ENCODE measurements at places on chromosomes 12 and 14.
A peak's percentile ranks its signal among the peaks of the same experiment; 100 is the strongest.

- no peak for DNase-seq
Measured at GRCh38 chr14:105411017-105411941, 8.3 kb upstream of the MTA1 start.

- no peak for DNase-seq
Measured at GRCh38 chr14:41597647-41598046, 9.0 kb upstream of the LRFN5 start.

- no peak for DNase-seq
Measured at GRCh38 chr12:12226187-12226586, 40.7 kb downstream of the LRP6 start.

DNA sequence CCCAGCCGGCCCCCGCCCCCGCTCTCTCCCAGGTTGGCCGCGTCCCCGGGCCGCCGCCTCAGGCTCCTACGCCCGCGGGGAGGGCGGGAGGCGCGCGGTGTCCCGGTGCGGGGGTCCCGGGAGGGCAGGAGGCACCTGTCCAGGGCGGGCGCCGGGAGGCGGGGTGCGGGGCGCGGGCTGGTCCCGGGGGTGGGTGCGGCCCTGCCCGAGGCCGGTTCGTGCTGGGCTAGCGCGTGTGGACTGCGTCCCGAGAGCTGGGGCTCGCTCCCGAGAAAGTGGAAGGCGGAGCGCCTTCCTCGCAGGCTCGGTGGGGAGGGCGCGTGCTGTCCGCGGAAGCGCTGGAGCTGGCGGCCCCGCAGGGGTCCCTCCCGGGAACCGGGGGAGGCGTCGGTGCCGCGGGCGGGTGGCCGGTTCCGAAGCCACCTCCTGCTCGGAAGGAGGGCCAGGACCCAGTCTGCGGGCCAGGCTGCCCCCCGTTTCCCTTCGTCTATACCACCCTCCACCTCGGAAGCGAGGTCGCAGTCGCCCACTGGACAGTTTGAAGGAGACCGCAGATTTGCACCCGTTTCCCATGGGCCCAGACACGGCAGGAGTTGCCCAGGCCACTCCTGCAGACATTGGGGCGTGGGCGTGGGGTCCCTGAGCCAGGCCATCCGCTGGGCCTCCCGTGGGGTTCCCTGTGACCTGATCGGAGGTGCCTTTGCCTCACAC lies 636 bp downstream of the ZFYVE21 start:
- DNase-seq = no peak

GRCh38 chr12:90299666-90300065 lies 591.0 kb upstream of the ATP2B1 start:
- DNase-seq = no peak

GRCh38 chr14:94960285-94961001 lies 190.5 kb upstream of the GSC start:
- no peak for DNase-seq

DNA sequence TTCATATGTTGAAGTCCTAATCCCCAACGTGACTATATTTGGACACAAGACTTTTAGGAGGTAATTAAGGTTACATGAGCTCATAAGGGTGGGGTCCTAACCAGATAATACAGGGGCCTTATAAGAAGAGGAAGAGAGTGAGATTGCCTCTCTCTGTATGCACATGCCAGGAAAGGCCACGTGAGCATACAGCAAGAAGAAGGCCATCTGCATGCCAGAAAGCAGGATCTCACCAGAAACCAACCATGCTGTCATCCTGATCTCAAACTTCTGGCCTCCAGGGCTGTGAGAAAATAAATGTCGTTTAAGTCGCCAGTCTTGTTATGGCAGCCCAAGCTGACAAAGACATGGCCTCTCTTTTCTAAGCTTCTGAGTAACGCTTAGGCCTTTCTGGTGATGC lies 69.0 kb upstream of the GPHB5 start:
- no peak for DNase-seq

DNA sequence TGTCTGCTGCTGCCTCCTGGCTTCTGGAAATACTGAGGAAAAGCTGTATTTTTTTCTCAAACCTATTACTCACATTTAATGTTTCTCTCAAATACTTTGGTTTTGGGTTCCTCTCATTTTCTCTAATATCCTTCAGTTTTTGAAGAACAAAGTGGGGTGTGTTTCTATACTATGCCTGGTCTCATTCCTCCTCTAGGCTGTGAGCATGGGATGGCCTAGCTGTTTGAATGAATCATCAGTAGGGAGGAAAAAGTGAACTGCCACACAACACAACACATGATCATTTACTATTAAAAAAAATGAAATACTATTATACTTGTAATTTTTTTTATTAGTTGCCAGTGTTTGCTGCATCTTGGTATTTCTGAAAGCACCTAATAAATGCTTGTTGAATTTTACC lies 11.3 kb upstream of the SMCO3 start:
- no peak for DNase-seq

DNA sequence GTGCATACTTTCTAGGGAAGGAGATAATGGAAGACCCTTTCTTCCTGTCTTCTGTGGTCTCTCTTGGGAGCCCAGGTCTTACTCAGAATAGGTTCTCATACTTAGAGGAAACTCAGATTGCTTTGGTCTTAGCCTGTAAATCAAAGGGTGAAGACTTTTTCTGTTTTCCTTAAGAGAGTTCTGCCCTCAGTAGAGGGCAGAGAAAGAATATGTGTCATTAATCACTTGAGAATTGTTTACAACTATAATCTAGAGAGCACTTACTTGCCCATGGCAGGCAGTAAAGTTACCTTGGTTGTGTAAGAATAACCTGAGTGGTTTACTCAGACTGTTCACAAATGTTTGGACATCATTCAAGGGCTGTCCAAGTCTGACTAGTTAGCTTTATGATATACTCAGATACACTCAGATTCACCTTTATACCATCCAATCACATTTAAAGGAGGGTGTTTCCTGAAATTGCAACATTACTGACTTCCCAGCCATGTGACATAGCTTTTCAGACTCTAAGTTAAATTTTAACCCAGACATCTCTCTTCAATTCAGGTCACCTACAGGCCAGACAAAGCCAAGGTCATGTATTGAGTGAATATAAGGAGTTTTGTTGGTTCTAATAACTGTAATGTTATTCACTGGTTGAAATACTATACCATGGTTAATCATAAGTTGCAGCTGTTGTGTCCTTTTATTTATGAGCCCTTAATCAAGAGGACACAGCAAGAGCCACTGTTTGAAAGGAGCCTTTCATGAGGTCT lies 372.2 kb downstream of the RAD51B start:
- DNase-seq = no peak

- DNase-seq = no peak
Measured at GRCh38 chr12:104502638-104503037, 45.9 kb downstream of the CHST11 start.

- DNase-seq = peak; percentile 87
Measured at GRCh38 chr12:124809878-124810277, 53.8 kb downstream of the SCARB1 start.

DNA sequence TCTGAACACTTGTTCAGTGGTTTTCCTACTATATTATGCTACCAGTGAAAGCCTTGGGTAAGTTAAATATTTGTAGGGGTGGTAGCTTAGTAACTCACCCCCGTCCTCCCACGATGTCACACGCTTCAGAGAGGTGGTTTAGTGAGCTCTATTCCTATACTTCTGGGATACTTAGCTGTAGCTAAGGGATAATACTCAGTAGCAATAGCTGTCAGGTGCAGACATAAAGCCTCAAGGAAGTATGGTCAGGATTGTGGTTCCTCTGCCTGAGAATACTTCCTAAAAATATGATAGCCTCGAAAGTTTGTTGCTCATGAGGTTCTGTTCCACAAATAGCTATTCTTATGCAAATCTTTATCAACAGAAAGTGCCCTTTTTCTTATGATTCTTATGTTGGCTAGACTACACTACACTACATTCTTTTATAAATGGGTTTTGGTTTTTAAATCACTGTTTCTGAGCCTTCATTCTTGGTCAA lies 11.9 kb downstream of the DLST start:
- no peak for DNase-seq

- DNase-seq = no peak
Measured at GRCh38 chr12:111352296-111352993, 16.4 kb downstream of the PHETA1 start.

DNA sequence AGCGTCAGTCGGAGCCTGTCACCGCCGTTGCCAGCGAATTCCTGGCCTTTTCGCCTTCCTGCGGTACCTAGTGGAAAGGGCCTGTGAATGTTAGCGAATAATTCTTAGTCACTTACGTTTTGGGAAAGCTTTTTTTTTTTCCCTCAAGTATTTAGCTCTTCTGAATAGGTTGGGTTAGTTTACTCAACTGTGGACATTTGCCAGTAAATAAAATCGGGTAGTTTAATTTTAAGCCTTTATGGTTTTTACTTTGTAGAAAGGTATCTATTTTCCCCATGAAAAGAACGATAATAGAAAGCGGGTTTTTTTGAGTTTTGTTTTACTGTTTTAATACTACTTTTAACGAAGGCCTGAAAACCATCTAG lies 1.7 kb downstream of the YY1 start:
- DNase-seq = no peak

DNA sequence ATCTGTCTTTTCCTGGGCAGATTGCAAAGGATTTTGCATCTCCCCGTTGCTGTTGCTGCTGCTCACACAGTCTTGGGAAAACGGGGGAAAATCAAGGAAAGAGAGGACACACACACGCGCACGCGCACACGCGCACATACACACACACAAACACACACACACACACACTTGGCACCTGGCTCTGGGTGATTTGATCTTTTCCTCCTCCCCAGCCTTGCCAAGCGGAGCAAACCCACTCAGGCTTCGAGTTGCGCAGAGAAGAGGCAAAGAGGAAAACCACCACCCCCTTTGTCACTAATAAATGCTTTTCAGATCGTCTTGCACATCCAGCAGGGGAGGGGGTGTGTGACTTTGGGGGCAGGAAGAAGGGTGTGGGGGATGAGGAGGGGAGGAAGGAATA lies 965 bp upstream of the NOS1 start:
- DNase-seq = no peak

DNA sequence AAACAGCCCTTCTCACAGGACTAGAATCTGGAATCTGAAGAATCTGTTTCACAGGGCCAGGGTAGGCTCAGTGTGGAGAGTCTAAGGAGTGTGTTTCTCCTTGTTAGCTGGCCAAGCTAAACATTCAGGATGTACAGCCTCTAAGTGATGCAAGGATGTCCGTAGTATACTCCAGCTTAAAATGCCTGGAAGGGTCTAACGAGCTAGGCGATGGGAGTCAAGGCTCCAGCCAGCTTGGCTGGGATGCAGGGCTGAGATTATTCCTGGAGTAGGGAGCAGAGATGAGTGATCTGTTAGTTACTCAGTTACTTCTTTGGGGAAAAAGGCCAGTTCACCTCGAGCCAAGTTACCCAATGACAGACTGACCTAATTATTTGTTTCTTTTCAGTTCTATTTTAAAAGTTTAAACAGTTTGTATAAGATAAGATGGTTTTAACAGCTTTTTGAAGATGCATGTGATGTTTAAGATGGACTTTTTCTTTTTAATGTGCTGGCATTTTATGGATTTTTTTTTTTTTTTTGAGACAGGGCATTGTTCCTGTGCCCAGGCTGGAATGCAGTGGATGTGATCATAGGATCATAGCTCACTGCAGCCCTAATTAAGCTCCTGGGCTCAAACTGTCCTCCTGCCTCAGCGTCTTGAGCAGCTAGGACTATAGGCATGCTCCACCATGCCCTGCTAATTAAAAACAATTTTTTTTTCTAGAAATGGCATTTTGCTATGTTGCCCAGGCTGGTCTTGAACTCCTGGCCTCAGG lies 41.1 kb downstream of the SYNE2 start:
- peak; percentile 93 for DNase-seq

DNA sequence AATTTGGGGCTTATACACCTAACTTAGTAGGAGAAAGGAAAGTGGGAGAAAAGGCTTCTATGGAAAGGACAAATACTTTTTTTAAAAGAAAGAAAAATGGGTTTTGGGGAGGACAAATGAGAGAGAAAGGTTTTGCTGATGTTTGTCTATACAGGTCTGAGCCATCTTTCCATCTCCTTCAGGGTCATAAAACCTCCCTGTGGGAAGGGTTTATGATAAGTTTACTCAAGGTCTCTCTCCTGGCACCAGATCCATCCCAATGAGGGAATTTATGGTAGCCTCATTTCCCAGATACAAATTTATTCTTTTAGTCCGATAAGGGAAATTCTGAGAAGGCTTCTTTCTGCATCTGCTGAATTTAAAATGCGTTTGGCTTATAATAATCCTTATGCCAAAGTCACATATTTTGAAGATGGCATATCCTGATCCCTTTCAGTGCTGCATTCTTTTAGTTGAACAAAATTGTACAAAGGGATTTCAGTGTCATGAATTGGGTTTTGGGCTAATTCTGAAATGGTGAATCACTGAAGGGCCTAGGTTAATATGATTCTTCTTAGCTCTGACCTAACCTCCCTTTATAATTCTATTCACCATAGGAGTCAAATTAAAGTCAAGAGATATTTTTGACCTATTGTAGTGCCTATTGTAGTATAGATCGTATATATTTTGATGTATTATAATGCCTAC lies 173.5 kb upstream of the DYRK2 start:
- no peak for DNase-seq

DNA sequence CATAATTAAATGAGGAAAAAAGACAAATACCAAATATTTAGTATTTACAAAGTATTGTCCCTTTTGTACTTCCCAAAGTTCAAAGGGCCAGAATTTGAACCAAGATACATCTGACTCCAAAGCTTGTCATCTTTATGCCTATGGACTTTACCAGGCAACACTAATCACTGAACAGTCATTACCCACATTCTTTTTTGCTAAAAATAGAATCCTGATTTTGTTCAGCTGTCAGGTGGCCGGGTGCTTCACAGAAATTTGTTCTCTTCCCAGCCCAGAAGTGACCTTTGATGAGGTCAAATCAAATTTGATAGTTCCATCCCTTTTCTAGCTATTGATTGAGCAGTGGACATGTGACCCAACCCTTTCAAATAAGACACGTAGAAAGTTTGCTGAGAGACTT lies 121.6 kb downstream of the LLPH start:
- DNase-seq = no peak

GRCh38 chr14:102603293-102603907 lies 11.0 kb downstream of the RCOR1 start:
- no peak for DNase-seq

DNA sequence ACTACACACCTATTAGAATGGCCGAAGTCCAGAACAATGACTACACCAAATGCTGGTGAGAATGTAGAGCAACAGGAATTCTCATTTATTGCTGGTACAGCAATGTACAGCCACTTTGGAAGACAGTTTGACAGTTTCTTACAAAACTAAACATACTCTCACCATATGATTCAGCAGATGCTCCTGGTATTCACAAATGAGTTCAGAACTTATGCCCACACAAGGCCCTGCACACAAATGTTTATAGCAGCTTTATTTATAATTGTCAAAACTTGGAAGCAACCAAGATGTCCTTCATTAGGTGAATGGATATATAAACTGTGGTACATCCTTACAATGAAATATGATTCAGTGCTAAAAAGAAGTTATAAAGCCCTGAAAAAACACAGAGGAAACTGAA lies 38.3 kb downstream of the PTHLH start:
- DNase-seq = no peak

DNA sequence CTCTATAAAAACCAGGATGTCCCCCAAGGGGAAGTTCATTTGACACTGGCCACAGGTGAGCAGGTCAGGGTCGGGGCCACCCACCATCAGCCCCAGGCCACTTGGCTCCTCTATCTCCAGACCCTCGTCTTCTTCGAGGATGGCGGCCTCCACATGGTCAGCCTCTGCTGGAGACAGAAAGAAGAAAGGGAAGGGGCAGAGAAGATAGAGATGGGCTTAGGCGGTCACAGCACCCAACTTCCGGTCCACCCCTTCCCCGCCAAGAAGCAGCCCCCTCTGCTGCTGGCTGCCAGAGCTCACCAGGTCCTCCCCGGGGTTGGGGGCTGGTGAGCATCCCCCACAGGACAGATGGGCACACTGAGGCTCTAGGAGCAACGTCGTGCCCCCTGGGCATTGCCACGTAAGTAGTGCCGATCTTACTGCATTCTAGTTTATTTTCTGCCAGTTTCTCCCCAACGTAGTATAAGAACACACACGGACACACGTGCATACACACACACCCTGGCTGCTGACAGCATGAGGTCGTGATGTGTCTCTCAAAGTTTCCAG lies 14.2 kb downstream of the BCL11B start:
- no peak for DNase-seq

Data from MG63 (cell line).